Stimulated activated CD4-positive, alpha-beta T cell treated with anti-CD3 and anti-CD28 coated beads, TNF-alpha, amount 100 ng/mL, for 1 hour (primary cell): ENCODE measurements at places on chromosomes 16 and 17.

GRCh38 chr17:8969901-8970300, 4.4 kb upstream of the PIK3R5 start:
- DNase-seq, result no peak

DNA sequence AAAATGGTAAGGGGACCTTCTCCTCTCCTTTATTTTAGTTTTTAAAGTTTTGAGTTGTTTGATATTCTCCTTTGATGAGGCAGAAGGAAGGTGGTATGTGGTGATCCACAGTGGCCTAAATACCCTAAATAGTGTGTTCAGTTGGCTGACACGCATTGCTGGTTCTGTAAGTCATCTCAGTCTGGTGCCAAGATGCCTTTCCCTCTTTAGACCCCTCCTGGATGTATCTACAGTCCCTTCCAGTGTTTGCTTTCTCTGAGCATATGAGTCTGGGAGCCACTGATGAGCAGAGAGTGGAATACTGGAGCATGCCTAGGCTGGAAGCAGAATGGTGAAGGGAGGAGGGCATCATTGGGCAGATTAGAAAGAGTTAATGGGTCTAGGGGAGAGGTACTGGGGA, 64.5 kb downstream of the NEUROD2 start:
- no peak for DNase-seq

DNA sequence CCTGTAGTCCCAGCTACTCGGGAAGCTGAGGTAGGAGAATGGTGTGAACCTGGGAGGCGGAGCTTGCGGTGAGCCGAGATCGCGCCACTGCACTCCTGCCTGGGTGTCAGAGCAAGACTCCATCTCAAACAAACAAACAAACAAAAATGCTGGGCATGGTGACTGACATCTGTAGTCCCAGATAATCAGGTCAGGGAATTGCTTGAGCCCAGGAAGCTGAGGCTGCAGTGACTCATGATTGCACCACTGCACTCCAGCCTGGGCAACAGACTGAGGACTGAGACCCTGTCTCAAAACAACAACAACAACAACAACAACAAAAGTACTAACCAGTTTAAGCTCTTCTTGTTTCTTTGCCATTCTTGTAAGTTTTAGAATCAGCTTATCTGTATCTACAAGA, 383.0 kb upstream of the PMFBP1 start:
- DNase-seq, result no peak

DNA sequence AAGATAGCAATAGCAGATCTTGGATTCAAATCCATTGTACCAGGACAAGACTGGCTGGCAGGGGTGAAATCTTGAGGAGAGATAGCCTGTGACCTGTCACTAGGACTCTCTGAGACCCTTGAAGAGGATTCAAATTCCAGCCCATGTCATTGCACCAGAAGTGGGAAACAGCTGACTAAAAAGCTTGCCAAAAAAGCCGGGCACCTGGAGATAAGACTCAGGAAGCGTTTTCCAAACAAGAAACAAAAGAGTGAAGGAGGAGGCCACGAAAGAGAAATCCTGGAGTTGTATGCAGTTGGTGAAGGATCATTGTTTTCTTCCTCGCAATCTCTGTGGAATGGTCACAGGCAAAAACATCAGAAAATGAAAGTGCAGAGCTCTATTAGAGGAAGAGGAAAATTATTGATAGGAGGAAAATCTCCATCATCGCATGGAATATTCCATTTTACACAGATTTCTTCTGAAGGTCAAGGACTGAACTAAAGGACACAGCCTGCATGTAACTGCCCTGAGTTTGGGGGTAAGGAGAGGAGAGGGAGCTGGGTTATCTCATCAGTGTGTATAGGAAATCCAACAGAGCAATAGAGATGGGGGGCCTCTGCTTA, 9.0 kb upstream of the WSB1 start:
- no peak for DNase-seq

- no peak for DNase-seq
These were observed at the start of gene BMERB1 for GRCh38 chr16:15434425-15435215. Gene BMERB1, plus strand, starts transcription at chr16:15434588. Its CDS starts 66 bp downstream, at chr16:15434654.

GRCh38 chr17:15914400-15915170, 30.3 kb upstream of the ADORA2B start:
- no peak for DNase-seq

DNA sequence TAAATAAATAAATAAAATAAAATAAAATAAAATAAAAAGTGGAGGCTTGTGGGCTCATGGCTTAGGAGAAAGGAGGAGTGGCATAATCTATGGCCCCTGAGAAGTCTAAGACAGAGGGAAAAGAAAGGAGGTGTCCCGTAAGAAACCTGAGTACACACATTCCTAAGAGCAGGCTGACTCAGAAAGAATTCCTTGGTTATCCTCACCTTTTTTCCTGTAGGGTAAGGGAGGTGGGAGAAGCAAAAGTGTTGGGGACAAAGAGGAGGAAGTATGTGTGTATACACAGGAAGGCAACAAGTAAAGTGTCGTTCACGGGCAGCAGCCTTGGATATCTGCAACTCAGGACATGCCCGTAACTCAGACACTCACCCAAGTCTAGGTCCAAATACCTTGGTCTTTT, 29.3 kb downstream of the MARF1 start:
- no peak for DNase-seq

DNA sequence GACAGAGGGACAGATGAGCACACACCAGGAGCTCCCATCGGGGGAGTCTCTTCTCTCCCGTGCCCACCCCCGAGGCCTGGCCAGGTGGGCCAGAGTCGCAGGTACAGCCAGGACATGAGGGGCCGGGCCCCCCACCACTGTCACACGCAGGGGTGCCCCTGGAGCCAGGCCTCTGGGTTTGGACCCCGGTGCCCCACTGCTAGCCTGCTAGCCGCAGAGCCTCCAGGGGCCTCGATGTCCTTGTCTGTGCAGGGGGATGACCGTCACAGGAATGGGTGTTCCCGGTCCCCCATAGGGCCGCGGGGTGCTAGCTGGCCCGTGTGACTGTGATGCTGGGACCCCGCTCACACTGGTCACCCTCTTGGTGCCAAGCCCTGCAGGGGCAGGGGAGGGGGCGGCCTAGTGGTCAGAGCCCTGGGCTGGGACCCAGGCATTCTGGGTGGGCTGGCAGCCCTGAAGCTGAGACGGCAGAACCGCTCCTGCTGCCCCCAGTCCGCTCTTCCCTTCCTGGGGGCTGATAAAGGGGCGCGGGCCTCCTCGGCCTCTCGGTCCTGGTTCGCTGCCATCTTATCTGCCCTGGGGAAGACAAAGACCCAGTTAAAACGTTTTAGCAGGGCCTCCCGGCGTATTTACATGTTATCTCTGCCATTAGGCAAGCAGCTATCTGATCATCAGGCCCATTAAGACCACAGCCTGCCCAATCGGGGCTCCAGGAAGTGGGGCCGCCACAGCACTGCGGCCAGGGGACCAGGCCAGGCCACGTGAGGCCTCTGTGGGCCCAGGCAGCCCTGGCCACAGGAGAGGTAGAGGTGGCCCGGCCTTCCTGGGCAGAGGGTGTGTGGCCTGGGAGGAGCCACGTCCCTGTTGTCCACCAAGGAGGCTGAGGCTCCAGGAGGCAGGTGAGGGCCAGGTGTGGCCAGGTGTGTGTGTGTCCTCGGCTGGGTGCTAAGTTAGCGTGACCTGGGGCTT, 57.2 kb upstream of the ZC3H18 start:
- DNase-seq, result no peak

GRCh38 chr16:1208239-1208830, 16.7 kb downstream of the TPSG1 start:
- no peak for DNase-seq

DNA sequence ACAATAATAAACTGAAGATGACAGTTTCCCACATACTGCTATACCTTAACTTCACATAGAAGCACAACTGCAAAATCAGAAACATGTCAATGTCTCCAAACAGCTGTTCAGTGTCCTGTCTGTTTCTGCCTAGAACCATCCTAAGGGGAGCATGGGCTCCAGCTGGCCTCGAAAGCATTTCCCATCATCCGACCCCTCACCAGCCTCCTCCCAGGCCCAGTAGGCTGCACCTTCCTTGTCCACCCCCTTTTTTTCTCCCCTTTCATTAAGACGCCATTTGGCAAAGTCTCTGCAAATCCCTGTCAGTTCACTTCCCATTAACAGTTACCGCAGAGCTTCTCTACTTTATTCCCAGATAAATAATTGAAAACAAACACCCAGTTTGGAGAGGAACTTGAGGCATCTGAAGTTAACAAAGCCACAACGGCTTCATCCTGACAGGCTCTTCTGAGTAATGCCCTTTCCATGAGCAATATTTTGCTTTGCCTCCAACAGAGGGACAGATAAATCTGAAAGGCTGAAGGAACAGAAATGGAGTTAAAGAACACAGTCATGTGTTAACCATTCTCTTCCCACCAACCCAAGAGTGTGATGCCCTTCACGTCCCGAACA, 65.3 kb downstream of the SLC39A11 start:
- DNase-seq, result no peak

DNA sequence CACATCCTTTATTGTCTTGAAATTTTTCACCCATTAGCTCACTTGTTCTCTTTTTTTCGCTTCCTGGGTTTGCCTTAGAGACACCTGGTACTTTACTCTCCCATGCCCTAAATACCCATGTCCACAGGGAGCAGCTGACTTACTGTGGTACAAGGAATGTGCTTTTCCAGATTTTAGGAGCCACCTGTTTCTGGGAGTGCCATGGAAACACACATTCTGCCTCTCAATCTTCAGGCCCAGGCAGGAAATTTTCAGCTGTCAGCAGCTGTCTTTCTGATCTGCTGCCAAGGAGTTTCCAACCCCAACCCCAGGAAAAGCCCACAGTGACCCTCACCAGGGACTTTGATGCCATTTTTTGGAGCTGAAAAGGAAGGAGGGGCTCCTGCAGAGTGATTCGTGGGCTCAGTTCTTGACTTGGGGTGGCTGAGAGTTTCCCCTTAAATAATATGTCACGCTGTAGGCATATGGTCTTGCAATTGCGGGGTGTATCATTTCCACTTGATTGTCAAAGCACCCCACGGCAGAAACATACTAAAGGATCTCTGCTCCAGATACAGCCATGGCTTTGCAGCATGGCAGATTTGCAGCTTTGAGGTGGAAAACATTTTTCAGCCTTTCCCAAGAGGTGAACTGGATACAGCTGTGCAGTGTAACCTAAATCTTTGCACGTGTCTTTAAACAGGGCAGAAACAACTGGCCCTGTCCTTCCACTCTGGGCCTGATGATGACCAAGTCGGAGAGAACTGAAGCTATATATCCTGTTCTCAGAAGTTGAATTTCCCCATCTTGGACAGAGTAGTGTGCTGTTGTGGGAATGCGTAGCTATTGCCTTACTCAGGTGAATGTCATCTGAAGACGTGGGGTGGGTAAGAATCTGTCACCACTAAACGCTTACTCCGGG, 19.2 kb downstream of the RBFOX1 start:
- no peak for DNase-seq

DNA sequence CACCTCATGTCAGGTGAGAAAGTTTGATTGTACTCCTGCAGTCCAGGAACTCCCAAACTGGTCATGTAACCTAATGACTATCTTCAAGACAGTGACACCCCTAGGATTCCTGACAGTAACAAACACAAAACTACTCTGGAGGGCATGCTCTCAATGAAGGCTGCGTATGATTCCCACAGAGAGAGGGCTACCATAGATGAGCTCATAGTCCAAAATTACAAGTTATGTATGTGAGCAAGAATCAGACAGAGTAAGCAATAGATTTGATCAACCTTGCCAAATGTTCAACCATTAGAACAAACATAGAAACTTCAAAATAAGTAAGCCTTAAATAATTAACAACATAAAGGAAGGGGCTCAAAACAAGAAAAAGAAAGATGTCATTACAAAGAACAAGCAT, 158.1 kb downstream of the COPRS start:
- DNase-seq, result no peak

- no peak for DNase-seq
These were observed 124.4 kb downstream of the SLC39A11 start for GRCh38 chr17:72967977-72968585.

DNA sequence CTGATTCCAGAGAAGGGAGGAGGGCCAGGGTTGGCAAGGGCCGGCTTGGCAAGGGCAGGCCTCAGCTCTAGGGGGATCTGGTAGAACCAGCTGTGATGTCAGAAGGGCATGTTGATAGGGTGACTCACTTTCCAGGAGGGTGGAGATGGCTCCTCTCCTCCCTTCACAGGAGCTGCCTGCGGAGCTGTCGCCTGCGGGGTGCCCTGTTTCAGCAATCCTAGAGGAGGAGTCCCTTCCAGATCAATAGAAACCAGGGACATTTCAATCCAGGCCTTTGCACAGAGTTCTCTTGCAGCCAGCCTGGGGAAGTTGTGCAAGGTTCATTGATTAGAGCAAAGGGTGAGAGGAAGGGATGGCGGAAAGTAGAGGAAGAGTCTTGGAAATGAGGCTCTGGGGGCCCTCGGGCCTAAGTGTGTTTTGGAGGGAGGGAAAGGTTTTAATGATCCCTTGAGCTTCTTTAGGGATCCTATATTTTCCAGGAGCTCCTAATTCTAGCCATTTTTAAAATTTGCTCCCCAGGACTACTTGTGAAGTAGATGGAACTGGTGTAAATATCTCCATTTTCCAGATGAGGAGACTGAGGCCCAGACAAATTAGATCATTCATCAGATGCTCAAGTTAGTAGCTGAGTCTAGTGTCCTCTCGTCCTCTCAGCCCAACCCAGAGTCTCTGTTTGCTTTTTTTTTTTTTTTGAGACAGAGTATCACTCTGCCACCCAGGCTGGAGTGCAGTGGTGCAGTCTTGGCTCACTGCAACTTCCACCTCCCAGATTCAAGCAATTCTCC, 24.8 kb upstream of the CSNK2A2 start:
- DNase-seq, result no peak

GRCh38 chr17:62824290-62825131, 16.4 kb upstream of the MARCHF10 start:
- no peak for DNase-seq

DNA sequence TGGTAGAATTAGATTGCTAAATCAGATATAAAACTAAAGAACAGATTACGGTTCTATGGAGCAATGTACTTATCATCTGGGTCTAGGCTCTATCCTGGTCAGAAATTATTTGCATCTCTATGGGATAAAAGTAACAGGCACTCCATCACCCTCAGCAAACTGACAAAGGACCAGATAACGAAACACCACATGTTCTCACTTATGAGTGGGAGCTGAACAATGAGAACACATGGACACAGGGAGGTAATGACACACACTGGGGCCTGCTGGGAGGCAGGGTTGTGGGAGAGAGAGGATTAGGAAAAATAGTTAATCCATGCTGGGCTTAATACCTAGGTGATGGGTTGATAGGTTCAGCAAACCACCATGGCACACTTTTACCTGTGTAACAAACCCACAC, 61.9 kb downstream of the MPHOSPH6 start:
- no peak for DNase-seq

- DNase-seq, result no peak
These were observed 17.8 kb downstream of the EIF4A3 start for GRCh38 chr17:80129006-80129565.

GRCh38 chr17:66837885-66838665, 3.2 kb downstream of the CACNG5 start:
- DNase-seq, result no peak

DNA sequence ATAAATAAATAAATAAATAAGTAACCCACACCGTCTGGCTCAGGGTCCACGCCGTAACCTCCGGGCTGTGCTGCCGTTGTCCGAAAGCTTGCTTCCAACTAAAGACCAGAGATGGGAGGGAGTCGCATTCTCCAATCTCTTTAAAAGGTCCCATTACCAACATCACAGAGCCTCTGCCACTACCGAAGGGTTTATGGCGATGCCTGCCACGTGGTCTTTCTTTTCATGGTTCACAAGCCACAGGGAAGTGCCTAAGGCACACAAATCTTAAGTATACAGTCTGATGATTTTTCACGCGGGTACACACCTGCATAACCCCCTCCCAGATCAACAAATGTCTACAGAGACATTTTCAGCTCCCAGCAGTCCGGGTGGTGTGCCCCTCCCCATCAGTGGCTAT, 1.4 kb downstream of the COTL1 start:
- no peak for DNase-seq

- DNase-seq, result no peak
These were observed 17.9 kb downstream of the HSF5 start for GRCh38 chr17:58470356-58470755.
